ENCODE measurements at places on chromosomes 3 and 15.

- no peak for DNase-seq
Observed at GRCh38 chr3:116618930-116619329, 90.6 kb upstream of the TUSC7 start.

GRCh38 chr3:61668317-61668864 lies 107.0 kb downstream of the PTPRG start:
- no peak for DNase-seq

GRCh38 chr3:105584003-105584790 lies 217.5 kb downstream of the ALCAM start:
- DNase-seq = no peak

- no peak for DNase-seq
Observed at GRCh38 chr3:179688850-179689249, 36.0 kb downstream of the USP13 start.

- DNase-seq = no peak
Observed at GRCh38 chr15:94453227-94453988, 222.0 kb downstream of the MCTP2 start.

DNA sequence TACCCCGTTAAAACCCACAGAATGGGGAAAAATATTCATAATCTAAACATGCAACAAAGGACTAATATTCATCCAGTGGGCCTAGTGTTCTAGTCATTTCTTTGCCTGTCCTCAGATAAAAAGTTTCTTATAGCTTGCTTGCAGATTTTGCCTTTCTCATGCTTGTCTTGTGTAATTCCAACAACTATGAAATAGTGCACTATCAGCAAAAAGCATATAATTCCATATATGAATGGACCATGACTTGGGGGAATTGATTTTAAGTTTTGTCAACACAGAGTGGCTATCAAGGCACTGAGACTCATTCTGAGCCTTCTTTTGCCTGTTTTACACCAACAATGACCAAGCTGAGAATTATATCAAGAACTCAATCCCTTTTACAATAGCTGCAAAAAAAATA lies 278.6 kb upstream of the GPR149 start:
- no peak for DNase-seq

- no peak for DNase-seq
Observed at GRCh38 chr3:190709351-190709773, 153.1 kb downstream of the GMNC start.

DNA sequence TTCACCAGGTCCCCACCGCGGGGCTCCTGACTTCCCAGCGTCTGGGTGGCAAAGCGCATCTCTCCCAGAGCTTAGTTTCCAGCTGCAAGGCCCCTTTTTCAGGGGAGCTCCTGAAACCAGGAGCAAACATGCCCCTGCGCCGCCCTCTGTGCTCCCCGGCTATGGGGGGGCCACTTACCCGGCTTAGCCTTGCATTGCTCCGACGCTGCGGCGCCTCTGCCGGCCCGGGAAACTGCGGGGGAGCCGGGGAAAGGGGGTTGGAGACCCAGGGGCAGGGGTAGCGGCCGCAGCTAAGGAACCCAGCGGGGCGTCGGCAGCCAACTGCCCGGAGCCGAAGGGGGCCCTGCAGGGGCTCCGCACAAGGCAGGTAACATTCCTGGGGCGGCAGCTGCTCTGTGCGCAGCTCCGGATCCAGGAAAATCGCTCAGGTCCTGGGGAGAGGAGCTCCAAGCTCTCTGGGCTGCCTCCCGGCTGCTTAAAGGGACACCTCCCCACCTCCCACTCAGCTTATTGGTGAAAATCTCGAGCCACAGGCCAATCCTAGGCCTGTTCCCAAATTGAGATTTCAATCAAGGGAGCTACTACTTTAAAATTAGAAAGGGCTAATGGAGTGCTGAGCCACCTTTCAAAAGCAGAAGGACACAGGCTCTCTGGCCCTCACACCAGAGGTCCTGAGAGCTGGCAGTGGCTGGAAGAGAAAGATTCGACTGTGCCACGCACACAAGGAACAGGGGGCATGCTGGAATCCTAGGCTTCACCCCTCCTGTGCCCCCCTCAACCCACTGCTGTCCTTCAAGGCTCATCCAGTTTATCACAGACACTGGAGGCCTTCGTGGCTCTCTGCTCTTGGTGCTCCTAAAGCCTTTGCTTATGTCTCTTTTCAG lies 42.7 kb upstream of the PRICKLE2 start:
- DNase-seq = no peak

GRCh38 chr3:106144030-106144429 lies 275.2 kb upstream of the CBLB start:
- no peak for DNase-seq

DNA sequence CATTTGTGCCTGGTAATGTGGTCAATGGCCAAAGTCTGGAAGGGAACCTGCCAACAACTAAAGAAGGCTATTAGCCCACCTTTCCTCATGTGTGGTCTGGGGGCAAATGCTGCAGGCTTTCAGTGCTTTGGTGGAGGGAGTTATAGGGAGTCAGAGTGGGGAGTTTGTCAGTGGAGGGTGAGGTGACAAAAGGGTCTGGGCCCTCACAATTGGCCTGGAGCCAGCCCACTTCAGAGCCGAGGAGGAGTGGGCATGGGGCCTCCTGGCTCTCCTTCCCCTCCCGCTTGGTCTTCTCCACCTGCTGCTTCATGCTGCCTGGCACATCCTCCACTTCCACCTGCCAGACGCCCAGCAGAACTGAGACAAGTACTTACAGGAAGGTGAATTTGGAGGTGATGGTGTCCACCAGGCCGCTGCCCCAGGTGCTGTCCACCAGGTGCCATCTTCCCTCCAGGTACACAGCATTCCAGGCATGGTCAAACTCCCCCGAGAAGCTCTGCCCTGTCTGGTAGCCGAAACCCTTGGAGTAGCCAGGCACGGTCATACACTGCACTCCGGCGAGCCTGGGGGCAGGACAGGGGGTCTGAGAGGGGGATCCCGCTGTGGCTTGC lies 40.9 kb downstream of the KY start:
- no peak for DNase-seq

DNA sequence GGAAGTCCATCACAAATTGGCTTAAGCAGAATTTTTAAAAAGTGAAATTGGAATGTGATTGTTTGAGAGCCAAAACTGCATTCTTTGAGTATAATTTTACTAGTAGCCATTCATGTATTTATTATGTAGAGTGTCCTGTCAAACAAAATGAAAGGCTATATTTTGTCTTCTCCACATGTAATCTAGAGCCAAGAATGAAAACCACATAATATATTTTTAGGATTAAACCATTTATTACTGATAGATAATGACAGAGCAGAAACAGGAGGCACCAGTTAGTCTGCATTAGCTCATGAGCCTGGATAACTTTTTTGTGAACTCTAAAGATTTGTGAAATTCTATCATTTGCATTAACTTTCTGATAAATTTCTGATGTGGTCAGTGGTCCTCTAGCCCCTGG lies 130.2 kb downstream of the FILIP1L start:
- no peak for DNase-seq

DNA sequence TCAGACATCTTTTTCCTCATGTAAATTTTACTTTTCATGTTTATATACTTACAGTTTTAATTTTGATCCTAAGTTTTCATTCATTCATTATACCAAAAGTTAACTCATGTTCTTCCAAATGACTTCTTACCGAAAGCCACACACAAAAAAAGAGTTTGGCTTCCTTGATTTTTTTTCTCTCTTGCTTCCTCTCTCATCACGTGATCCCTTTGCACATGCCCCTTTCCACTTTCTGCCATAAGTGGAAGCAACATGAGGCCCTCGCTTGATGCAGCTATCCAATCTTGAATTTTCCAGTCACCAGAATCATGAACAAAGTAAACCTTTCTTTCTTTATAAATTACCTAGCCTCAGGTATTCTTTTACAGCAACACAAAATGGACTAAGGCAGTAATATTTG lies 93.7 kb downstream of the LEKR1 start:
- DNase-seq = no peak

DNA sequence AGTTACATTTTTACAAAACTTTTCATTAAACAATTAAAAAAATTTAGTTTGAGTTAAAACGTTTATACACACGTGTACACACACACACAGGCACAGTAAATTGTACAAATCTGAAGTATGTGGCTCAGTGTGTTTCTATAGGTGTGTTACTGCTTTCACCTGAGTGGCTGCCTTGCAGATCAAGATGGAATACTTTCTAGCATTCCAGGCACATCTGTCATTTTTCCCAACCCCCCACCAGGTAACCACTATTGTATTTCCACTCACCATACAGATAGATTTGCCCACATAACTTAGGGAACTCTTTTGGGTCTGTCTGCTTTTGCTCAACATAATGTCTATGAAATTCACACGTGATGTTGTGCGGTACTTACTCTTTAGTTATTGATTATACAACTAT lies 141.1 kb downstream of the PTPRG start:
- DNase-seq = no peak

DNA sequence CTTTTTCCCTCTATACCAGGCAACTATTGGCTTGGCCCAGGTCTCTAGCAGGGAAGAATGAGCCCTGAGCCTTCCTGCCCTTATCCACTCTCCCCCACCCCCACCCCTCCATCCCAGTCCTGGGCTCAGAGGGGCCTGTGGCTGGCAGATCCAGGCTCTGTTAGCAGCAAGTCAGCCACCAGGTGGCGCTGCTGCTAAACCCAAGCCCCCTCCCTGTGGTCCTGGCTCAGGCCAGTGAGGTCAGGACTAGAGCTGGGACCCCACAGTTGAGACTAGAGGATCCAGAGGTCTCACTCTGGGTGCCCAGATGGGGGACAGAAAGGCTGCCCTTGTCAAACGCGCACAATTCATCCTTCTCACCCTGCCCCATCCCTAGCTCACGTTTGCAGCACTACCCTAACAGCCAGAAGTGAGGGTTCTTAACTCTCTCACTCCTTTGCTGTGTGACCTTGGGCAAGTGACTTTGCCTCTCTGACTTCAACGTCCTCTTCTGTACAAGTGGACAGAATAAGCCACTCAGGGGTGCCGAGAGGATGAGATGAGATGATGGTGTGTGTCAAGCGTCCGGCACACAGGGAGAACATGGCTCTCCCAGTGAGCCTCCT lies 46.8 kb upstream of the SLC6A1 start:
- DNase-seq = peak; percentile 80

DNA sequence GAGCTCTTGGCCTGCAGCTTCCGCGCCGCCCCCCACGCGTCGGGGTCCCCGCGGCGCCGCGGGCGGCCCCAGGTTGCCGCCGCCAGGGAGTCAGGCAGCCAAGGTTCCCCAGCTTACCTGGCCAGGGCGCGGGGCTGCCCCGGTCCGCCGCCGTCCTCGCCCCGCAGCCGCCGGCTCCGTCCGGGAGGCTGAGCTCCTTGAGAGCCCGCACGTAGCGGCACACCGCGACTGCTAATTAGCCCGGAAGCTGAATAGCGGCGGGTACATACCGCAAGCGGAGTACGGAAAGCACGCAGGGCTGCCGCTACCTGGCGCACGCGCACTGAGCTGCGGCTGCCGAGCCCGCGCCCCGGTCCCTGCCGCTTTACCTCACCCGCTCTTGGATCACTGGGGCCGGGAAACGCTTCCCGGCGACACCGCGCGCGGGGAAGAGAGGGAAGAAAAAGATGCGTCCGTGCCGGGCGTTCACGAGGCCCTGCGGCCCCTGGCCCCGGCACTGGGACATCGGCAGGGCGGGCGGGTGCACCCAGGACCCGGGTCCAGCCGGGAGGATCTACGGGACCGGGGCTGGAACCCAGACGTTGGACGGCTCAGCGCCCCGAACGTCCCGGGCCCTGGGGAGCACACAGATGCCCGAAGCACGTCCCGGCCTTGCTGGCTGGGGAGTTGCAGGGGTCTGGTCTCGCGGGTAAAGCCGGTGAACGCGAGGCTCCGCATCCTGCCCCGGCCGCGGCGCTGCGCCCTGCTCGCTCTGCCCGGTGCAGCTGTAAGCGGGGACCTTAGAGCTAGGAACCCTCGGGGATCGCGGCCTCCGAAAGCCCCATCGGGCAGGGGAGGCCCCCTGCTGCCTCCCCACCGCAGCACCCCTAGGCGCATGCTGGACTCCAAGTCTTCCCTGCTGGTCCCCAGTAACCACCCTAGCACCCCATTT lies at the start of gene GOLGA8B:
GOLGA8B (minus strand) TSS at position 253 of the 931 bp plus-strand sequence. CDS start 47,739 bp downstream, outside the sequence.
- peak; percentile 81 for DNase-seq

All from stimulated activated CD8-positive, alpha-beta memory T cell treated with anti-CD3 and anti-CD28 coated beads, Interleukin-4, amount 100 ng/mL, for 48 hours (primary cell).